ENCODE measurements at places on chromosomes 5 and 9. TPM values are rescaled to one million over a fixed set of nuclear protein-coding genes. Genes with fewer than 3 reads are reported as not detected.

PCDHGB3 gene
- 3.3 TPM for total RNA-seq

PDZD2 gene
- 7.5 TPM for total RNA-seq

IFNB1 gene
- total RNA-seq = not detected

CBY3 gene
- 0.37 TPM for total RNA-seq

HACD4 gene
- total RNA-seq = 1.2 TPM

IL7R gene
- 0.57 TPM for total RNA-seq

TEX48 gene
- total RNA-seq = not detected

DNA sequence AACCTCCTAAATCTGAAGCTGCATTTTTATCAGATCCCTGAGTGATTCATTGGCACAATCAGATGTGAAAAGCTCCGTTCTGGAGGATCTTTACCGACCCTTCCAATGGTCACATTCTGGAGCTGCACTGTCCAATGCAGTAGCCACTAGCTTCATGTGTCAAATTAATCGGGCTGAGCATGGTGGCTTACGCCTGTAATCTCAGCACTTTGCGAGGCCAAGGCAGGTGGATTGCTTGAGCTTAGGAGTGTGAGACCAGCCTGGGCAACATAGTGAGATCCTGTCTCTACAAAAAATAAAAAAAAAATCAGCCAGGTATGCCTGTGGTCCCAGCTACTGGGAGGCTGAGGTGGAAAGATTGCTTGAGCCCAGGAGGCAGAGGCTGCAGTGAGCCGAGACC is 3.7 kb downstream of the IL17B start:
- H3K27me3 ChIP-seq = no peaks in the 10 kb centered on the region
- H3K27ac ChIP-seq = no peak overlapping the region
- H3K4me3 ChIP-seq = no peak overlapping the region
- DNase-seq = no peak

GRCh38 chr5:178780581-178781498 is 50.4 kb upstream of the ZNF354A start:
- no peaks in the 10 kb centered on the region for H3K4me1 ChIP-seq
- peaks cover 15% of the 10 kb centered on the region for H3K36me3 ChIP-seq
- no peak overlapping the region for H3K27ac ChIP-seq
- no peak for DNase-seq

GRCh38 chr5:85278193-85278592 is 893.5 kb upstream of the EDIL3 start:
- no peaks in the 10 kb centered on the region for H3K27me3 ChIP-seq
- H3K27ac ChIP-seq = no peak overlapping the region
- H3K4me3 ChIP-seq = no peak overlapping the region
- peaks cover 6% of the 10 kb centered on the region for H3K4me1 ChIP-seq
- DNase-seq = no peak

DNA sequence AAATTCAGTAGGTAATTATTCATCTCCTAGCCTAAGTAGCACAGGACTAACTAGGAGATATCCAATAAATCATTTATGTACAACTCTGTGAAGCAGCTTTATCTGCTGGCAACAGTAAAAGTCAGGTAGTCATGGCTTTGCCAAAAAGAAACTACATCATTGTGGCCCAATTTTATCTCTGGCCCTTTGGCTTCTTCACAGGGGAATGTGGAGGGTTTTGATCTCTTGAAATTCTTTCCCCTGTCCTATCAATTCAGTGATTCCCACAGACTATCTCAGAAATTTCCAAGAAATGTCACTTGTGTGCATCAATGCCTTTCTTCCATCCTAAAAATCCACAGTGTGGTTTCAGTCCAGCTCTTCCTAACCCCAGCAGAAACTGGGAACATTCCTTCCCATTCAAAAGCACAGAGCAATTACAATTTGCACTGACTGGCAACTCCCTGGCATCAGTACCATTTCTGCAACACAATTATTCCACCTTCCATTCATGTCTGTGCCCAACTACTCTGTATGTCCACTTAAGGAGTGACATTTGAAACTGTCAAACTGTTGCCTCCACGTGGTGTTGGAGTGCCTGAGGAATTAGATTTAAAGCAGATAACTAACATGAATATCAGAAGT is 6.6 kb downstream of the CDC14B start:
- no peaks in the 10 kb centered on the region for H3K36me3 ChIP-seq
- peaks cover 66% of the 10 kb centered on the region for H3K4me1 ChIP-seq

GRCh38 chr5:151288180-151288579 is 15.4 kb downstream of the SLC36A3 start:
- no peak overlapping the region for H3K4me3 ChIP-seq
- H3K4me1 ChIP-seq = peaks cover 11% of the 10 kb centered on the region
- H3K27ac ChIP-seq = no peak overlapping the region
- no peak for DNase-seq
- no peaks in the 10 kb centered on the region for H3K36me3 ChIP-seq

GRCh38 chr9:125839317-125839716 is 92.1 kb downstream of the PBX3 start:
- 0 out of 2 replicates have a peak overlapping the region, but pooled peaks have one; percentile 6 for H3K27ac ChIP-seq
- no peak for DNase-seq
- no peaks in the 10 kb centered on the region for H3K27me3 ChIP-seq
- H3K4me3 ChIP-seq = no peak overlapping the region

DNA sequence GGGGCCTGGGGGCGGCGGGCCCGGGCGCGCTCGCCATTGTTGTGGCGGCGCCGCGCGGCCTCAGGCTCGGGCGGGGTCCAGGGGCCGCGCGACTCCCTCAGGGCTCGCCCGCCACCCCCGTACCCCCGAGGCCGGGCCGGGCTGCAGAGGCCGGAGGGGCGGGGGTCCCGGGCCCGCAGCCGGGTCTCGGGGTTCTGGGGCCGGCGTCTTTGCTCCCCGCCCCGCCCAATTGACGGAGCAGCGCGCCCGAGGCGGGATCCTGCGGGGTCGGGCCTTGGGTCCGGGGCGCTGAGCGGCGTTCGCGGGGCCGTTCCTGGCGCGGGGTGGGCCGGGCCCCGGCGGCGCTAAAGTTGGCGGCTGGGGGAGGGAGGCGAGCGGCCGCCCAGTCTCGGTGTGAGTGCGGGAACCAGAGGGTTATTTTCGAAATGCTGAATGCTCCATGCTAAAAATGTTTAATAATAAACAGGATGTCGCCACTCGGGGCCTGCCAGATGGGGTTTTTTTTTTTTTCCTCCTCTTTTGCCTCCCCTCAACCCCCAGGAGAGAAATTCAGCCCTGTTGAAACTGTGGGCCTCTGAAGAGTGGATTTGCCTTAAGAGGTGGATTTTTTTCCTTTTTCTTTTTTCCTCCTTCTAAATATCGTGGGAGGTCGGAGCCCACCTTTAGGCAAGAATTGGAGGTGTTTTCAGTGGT is 724 bp downstream of the PRRC2B start:
- H3K27me3 ChIP-seq = no peaks in the 10 kb centered on the region
- H3K36me3 ChIP-seq = peaks cover 3% of the 10 kb centered on the region
- DNase-seq = peak; percentile 39
- peak overlapping the region; percentile 96 for H3K27ac ChIP-seq
- H3K4me1 ChIP-seq = peaks cover 58% of the 10 kb centered on the region

- H3K4me1 ChIP-seq = peaks cover 29% of the 10 kb centered on the region
- peaks cover 28% of the 10 kb centered on the region for H3K27me3 ChIP-seq
- no peak for DNase-seq
- peak overlapping the region; percentile 94 for H3K4me3 ChIP-seq
These were observed 818 bp downstream of the PCDHGA10 start for GRCh38 chr5:141413540-141414069.

- no peak overlapping the region for H3K4me3 ChIP-seq
- H3K27ac ChIP-seq = no peak overlapping the region
- H3K4me1 ChIP-seq = no peaks in the 10 kb centered on the region
- no peak for DNase-seq
- peaks cover 5% of the 10 kb centered on the region for H3K36me3 ChIP-seq
These were observed 54.1 kb downstream of the GARNL3 start for GRCh38 chr9:127318651-127319167.

DNA sequence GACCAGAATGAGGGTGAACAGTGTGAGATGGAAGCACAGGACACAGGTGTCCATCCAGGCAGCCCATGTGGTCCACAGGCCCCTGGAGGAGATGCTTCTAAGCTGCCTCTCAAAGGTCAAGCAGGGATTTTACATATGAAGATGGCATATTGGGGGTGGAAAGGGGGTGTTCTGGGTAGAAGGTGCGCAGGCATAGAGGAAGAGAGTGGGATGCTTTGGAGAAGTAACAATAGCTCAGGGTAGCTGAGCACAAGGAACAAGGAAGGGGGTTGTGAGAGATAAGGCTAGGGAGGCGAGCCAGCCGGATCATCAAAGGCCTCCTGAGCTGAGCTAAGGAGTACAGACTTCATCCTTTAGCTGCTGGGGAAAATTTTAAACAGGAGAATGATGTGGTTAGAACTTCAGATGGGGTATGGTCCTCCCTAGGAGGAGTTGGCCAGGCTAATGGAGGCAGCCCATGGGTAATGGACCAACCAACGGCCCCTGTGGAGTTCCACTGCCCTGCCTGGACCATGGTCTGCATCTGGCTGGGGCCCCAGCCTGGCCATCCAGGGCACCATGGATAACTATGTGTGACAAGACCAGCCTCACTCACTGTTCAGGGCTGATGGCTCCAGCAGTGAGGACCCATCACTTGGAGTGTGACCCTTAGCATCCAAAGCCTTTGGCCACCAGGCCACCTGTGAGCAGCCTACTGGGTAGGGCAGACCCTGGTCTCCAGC is 86.8 kb upstream of the TBC1D2 start:
- DNase-seq = no peak
- H3K27ac ChIP-seq = no peak overlapping the region
- no peak overlapping the region for H3K4me3 ChIP-seq
- H3K4me1 ChIP-seq = no peaks in the 10 kb centered on the region
- no peaks in the 10 kb centered on the region for H3K36me3 ChIP-seq
- H3K27me3 ChIP-seq = no peaks in the 10 kb centered on the region

GRCh38 chr9:18549772-18550171 is 75.8 kb downstream of the ADAMTSL1 start:
- H3K27me3 ChIP-seq = no peaks in the 10 kb centered on the region
- DNase-seq = no peak
- no peak overlapping the region for H3K27ac ChIP-seq
- peaks cover 8% of the 10 kb centered on the region for H3K4me1 ChIP-seq

GRCh38 chr9:83937861-83938455 is 16.7 kb upstream of the KIF27 start:
- H3K4me1 ChIP-seq = peaks cover 19% of the 10 kb centered on the region
- no peak overlapping the region for H3K4me3 ChIP-seq
- peaks cover 3% of the 10 kb centered on the region for H3K36me3 ChIP-seq
- no peak for DNase-seq

DNA sequence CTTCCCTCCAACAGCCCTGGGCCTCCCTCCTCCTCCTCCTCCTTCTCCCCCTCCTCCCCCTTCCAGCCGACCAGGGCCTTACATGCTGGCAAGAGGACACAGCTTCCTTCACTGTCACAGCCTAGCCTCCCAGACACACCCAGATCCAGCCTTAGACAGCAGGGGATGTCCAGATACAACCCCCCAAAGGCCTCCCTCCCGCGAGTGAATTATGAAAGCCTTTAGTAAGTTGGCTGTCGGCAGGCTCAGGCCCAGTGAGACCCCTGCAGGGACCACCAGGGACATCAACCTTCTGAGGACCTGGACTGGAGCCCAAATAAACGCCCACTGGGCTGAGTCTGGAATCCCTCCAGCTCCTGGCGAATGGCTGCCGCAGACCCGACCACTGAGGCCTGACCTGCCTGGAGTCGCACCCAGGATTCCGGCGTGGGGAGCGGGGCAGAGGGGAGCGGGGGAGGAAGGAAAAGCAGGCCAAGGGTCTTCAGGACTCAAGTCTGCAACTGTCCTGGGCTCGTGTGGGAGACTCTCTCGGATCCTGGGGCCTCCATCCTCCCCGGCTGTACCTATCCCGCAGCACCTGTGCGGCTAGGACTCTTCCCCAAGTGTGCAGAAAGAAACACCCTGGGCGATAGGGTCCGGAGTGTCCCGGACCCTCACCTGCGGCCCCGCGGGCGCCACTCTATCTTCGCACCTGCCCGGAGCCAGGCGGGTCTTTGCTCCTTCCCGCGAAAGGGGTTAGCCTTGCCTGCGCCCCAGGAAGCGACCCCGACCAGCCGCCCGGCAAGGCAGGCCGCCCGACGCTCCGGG is 705 bp downstream of the SEPTIN8 start:
- H3K27ac ChIP-seq = no peak overlapping the region
- H3K4me3 ChIP-seq = peak overlapping the region; percentile 67
- no peaks in the 10 kb centered on the region for H3K36me3 ChIP-seq
- H3K4me1 ChIP-seq = peaks cover 33% of the 10 kb centered on the region
- peak; percentile 25 for DNase-seq

- H3K27me3 ChIP-seq = no peaks in the 10 kb centered on the region
- no peaks in the 10 kb centered on the region for H3K36me3 ChIP-seq
- no peak overlapping the region for H3K27ac ChIP-seq
These were observed 57.2 kb downstream of the ITGA1 start for GRCh38 chr5:52844885-52845284.

DNA sequence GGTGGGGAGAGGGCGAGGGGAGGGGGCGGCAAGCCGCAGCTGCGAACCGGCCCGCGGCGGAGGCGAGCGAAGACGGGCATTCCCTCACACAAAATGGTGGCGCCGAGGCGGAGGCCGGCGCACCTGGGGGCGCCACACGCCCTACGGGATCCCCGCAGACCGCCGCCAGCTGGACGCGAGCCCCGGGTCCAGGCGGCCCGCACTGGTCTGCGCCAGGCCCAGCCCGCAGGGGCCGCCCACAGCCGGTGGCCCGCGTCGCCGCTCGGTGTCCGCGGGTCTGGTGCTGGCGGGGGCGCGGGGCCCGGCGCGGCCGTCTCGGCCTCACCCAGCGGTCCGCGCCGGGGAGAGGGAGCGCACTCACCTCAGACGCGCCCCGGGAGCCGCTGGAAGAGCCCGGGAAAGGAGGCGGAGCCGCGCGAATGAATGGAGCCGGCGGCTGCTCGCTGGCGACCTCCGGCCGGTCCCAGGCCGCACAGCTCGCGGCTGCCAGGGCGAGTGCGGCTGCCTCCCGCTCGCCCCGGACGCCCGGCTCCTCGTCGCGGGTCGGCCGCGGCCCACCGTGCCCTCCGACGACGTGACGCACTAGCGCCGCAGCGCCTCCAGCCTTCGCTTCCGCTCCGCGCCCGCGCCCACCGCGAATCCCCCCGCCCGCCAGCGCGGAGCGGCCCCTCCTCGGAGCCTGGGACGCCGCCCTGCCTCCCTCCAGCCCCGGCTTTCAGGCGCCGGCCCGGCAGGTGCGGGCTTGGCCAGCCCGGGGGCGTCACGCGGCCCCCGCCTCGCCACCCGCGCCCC is at the start of gene FAM169A:
FAM169A (minus strand) TSS at position 584 of the 792 bp plus-strand sequence. CDS start 24,711 bp downstream, outside the sequence.
- H3K4me1 ChIP-seq = peaks cover 76% of the 10 kb centered on the region
- H3K27ac ChIP-seq = peak within 1 kb of the TSS; percentile 100
- peaks cover 3% of the 10 kb centered on the region for H3K36me3 ChIP-seq
- no peaks in the 10 kb centered on the region for H3K27me3 ChIP-seq

- no peak for DNase-seq
- H3K27me3 ChIP-seq = no peaks in the 10 kb centered on the region
- peaks cover 18% of the 10 kb centered on the region for H3K4me1 ChIP-seq
- H3K36me3 ChIP-seq = no peaks in the 10 kb centered on the region
These were observed 53.6 kb downstream of the PRR16 start for GRCh38 chr5:120517607-120518252.

- H3K27ac ChIP-seq = no peak overlapping the region
- peaks cover 12% of the 10 kb centered on the region for H3K27me3 ChIP-seq
- no peak overlapping the region for H3K4me3 ChIP-seq
- peaks cover 14% of the 10 kb centered on the region for H3K4me1 ChIP-seq
- DNase-seq = no peak
These were observed 25.8 kb upstream of the LECT2 start for GRCh38 chr5:135980620-135981019.

GRCh38 chr9:37433867-37434371 is 11.4 kb downstream of the GRHPR start:
- peaks cover 56% of the 10 kb centered on the region for H3K36me3 ChIP-seq
- H3K27ac ChIP-seq = peak overlapping the region; percentile 97
- peak; percentile 55 for DNase-seq
- H3K4me3 ChIP-seq = peak overlapping the region; percentile 33
- H3K4me1 ChIP-seq = peaks cover 27% of the 10 kb centered on the region
- H3K27me3 ChIP-seq = no peaks in the 10 kb centered on the region

Measured in WTC11 (cell line).